ENCODE measurements at places on chromosomes 5 and 9. TPM values are rescaled to one million over a fixed set of nuclear protein-coding genes. Genes with fewer than 3 reads are reported as not detected.

Gene PHF24
- polyA plus RNA-seq = 0.09 TPM

Gene MATR3
- 271 TPM for polyA plus RNA-seq

Gene TAF7
- polyA plus RNA-seq = 76.1 TPM

Gene PCDHGC4
- 1.8 TPM for polyA plus RNA-seq

Gene POMT1
- polyA plus RNA-seq = 23.6 TPM

Gene TMEM250
- 21.1 TPM for polyA plus RNA-seq

Gene PLAC8L1
- polyA plus RNA-seq = 0.73 TPM

Gene RIMOC1
- polyA plus RNA-seq = 12.9 TPM

Gene MARCHF11
- polyA plus RNA-seq = not detected

Gene POU5F2
- 0.01 TPM for polyA plus RNA-seq
